Bronchial epithelial cell (primary cell): ENCODE measurements at places on chromosomes 4 and X.
A peak's percentile ranks its signal among the peaks of the same experiment; 100 is the strongest.

DNA sequence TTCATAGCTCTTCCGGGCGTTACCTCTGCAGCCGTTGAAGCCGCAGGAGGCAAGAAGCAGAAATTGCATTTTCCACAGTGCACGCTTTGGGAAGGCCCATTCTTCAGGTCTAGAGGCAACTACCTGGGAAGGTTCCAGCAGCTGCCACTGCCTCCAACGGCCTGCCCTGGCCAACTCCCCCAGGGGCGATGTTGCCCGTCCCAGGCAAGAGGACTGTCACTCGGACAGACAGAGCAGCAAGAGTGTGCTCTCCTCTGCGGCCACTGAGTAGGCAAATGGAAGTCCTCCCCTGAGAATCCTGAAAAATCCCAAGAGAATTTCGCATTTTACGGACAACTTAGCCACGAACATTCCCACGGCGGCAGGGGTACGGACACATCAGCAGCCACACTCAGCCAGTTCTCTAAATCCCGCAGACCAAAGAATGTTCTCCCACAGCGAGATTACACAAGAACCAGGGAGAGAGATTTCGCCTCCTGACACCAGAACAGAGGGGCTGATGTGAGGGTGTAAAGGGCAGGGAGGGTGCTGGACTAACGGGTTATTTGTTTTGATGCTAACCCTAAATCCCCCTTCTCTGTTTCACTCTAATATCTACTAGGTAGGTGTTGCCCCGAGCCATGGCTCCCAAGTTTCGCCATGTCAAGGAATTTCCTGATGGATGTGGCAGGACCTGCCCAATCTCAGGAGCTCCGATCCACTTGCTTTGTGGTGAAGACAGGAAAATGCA lies 63.8 kb downstream of the SEPSECS start:
- DNase-seq, result no peak

GRCh38 chrX:63913719-63914118 lies 128.7 kb upstream of the ARHGEF9 start:
- DNase-seq, result no peak

GRCh38 chrX:28178206-28178605 lies 197.0 kb upstream of the DCAF8L1 start:
- DNase-seq, result no peak

DNA sequence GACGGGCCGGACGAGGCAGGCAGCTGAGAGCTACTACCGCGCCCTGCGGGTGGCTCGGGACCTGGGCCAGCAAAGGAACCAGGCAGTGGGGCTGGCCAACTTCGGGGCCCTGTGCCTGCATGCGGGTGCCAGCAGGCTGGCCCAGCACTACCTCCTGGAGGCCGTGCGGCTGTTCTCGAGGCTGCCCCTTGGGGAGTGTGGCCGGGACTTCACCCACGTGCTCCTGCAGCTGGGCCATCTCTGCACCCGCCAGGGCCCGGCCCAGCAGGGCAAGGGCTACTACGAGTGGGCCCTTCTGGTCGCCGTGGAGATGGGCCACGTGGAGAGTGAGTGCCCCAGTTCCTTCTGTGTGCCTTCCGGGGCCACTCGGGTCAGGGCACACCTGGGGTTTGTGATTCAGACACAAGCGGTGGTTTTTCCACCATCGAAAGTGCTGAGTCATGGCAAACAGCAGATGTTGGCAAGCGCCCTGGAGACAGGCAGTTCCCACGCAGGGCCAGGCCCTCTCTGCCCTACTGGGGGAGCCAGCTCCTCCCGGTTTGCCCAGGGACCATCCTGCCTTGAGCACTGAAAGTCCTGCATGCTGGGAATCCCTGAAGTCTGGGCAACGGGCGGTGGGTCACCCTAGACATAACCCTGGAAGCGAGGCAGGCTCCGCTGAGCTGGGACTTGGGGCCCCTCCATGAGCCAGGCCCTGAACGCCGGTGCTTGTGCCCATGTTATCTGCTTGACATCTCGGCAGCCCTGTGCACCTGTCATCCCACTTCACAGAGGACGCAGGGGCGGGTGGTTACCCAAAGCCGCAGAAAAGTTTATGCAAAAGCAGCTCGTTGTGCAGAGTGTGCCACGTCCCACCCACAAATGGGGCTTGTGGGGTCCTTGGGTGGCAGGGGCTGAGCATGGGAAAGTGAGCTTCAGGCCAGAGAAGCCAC lies 29.5 kb downstream of the SH3TC1 start:
- peak; percentile 90 for DNase-seq

- no peak for DNase-seq
Observed at GRCh38 chr4:167784826-167785225, 307.5 kb upstream of the ANXA10 start.

- DNase-seq, result no peak
Observed at GRCh38 chr4:177986236-177986635, 544.0 kb upstream of the AGA start.

- DNase-seq, result no peak
Observed at GRCh38 chr4:140358281-140358680, 15.2 kb upstream of the SCOC start.
